ENCODE measurements at places on chromosomes 4 and X. TPM values are rescaled to one million over a fixed set of nuclear protein-coding genes. Genes with fewer than 3 reads are reported as not detected.
A peak's percentile ranks its signal among the peaks of the same experiment; 100 is the strongest.

Gene TNMD
- total RNA-seq, result not detected

Gene CFAP47
- total RNA-seq, result not detected

Gene MAPK10
- 4.6 TPM for total RNA-seq

Gene STK26
- total RNA-seq, result 69.4 TPM

Gene TRPC3
- total RNA-seq, result not detected

Gene IDUA
- 27.0 TPM for total RNA-seq

Gene RENBP
- total RNA-seq, result 1.7 TPM

Gene EXOC1
- total RNA-seq, result 29.9 TPM

Gene CT45A10
- not detected for total RNA-seq

Gene SHOX
- total RNA-seq, result not detected

Gene POF1B
- total RNA-seq, result not detected

Gene CSN1S1
- not detected for total RNA-seq

DNA sequence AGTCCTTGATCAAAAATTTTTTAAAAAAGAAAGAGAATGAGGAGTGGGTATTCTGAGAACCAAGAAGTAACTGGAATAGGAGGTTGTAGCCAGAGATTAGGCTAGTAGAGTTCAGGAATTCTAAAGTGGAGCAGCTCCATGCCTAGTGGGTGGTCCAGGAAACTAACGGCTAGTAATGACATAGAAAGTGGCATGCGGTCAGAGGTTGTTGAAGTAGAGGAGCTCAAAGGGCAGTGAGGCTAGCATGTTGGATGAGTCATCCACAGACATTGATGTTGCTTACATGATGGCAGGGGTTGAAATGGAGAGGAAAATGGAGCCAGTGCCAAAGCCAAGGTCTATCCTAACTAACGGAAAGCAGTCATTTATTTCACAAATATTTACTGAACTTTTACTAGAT is 42.1 kb downstream of the TEX13B start:
- H3K27ac ChIP-seq, result no peak overlapping the region
- no peak overlapping the region for H3K4me3 ChIP-seq
- no peaks in the 10 kb centered on the region for H3K4me1 ChIP-seq

DNA sequence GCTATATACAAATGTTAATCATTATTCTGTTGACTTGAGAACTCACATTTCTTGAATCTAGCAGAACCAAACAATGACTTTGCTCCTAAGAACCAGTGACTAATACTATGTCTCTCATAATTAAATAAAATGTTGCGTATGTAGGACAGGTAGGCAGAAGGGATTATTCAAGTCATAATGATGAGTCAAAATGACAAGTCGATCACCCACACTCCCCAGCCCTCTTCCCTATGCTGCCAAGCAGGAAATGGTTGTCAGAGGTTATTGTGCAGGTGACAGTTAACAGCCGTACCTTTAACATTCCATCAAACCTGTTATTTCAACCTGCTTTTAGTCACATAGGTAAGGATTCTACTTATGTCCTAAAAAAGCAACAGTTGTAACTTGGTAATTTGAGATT is 22.0 kb upstream of the STK26 start:
- H3K27me3 ChIP-seq, result no peaks in the 10 kb centered on the region
- DNase-seq, result no peak
- no peak overlapping the region for H3K27ac ChIP-seq
- H3K4me3 ChIP-seq, result no peak overlapping the region
- H3K36me3 ChIP-seq, result no peaks in the 10 kb centered on the region

DNA sequence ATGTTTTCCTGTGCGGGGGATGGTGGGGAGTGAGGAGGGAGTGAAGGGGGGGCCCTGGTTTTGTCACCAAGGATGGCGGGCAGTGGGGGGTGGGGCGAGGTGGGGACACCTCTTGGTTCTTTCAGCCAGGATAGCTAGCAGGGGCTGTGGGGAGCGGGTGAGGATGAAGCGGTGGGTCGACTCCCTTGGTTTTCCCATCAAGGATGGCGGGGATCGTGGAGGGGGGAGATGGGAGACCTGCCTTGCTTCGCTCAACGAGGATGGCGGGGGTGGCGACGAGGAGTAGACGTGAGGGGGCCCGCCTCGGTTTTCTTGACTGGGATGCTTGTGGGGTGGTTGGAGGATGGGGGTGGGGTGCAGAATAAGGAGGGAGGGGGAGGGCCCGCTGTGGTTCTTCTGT is 643 bp downstream of the FHL1 start:
- no peaks in the 10 kb centered on the region for H3K27me3 ChIP-seq

GRCh38 chrX:7759830-7760229 is 83.1 kb upstream of the VCX start:
- no peak overlapping the region for H3K27ac ChIP-seq
- H3K4me3 ChIP-seq, result no peak overlapping the region
- H3K27me3 ChIP-seq, result no peaks in the 10 kb centered on the region
- no peak for DNase-seq

DNA sequence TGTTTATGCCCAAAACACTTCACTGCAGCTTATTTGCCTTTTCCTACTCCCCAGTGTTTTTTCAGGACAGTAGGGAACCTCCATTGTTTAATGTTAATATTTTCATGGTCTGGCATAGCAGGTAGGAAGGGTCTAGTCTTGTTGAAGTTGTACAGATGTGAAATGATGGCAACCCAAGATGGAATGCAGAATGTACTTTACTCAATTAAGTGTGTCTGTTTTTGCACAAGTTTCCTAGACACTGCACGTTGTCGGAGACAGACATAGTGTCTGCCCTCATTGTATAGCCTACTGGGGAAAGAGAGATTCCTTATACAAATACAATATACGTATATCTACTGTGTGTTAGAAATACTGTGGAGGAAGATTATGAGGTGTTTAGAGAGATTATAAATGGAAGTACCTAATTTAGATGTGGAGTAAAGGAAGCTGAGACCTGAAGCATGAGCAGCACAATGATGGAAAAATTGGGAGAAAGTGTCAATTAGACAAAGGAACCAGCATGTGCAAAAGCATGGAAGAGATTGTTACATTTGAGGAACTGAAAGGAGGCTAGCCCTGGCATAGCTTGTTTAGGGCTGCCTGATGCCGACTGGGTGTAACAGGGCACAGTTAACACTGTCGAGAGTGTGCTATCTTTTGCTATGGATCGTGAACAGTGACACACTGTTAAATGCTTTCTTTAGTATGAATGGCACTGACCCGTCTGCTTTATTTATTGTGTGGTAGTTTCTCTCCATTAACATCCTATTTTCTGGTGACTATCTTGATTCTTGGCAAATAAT is 18.4 kb downstream of the CPEB2 start:
- DNase-seq, result no peak
- no peak overlapping the region for H3K27ac ChIP-seq
- H3K4me3 ChIP-seq, result no peak overlapping the region
- H3K4me1 ChIP-seq, result no peaks in the 10 kb centered on the region
- H3K27me3 ChIP-seq, result no peaks in the 10 kb centered on the region

DNA sequence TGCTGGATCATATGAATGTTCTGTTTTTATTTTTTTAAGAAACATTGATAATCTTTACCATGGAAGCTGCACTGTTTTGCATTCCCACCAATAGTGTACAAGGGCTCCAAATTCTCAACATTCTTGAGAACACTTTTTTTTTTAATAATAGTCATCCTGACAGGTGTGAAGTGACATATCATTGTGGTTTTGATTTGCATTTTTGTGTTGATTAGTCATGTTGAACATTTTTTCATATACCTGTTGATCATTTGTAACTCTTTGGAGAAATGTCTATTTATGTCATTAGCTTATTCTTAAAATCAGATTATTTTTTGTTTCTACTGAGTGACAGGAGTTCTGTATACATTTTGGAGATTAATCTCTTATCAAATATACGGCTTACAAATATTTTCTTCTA is 408.5 kb downstream of the GLUD2 start:
- H3K36me3 ChIP-seq, result no peaks in the 10 kb centered on the region
- H3K27ac ChIP-seq, result no peak overlapping the region
- H3K4me3 ChIP-seq, result no peak overlapping the region
- no peaks in the 10 kb centered on the region for H3K4me1 ChIP-seq
- no peaks in the 10 kb centered on the region for H3K27me3 ChIP-seq

DNA sequence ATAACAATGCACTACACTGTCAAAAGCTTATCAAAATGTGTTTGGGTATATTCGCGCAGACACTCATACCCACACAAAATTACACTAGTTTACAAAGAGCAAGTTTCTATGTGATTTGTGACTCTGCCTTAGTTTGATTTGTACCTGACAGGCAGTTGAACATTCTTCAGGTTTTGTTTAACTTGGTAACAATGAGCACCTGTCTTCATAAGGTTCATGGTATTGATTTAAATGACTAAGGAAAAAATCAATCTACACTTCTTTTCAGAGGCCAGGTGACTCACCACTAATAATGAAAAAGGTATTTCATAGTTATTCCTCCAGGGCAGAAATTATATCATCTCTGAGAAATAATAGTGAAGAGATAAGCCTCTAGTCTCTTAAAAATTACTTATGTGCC is 1114.6 kb upstream of the AGA start:
- no peaks in the 10 kb centered on the region for H3K27me3 ChIP-seq
- H3K4me1 ChIP-seq, result no peaks in the 10 kb centered on the region
- H3K27ac ChIP-seq, result no peak overlapping the region
- H3K4me3 ChIP-seq, result no peak overlapping the region
- no peak for DNase-seq

DNA sequence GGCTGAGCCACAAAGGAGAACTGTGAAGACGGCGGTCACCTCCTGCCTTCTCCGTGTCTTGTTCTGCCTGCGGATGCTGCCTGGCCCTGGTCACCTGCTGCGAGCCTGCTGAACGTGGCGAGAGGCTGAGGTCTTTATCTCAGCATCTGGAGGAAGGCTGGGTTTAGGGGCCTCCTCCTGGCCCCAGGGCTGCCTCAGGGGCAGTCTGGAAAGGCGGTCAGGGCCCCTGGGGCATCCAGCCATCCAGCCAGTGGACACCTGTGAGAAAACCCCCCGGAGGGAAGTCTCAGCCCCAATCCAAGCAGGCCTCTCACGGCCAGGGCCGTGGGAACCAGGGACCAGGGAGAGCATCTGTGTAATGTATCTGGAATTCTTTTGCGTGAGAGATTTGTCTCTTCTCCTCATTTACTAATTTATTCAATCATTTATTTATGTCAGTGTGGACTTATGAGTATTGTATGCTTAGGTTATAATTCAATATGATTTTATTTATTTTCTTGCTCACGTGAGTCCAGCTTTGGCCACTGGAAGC is 11.3 kb downstream of the PDE6B start:
- no peaks in the 10 kb centered on the region for H3K4me1 ChIP-seq
- DNase-seq, result no peak
- H3K36me3 ChIP-seq, result no peaks in the 10 kb centered on the region
- no peak overlapping the region for H3K4me3 ChIP-seq
- no peak overlapping the region for H3K27ac ChIP-seq
- peaks cover 2% of the 10 kb centered on the region for H3K27me3 ChIP-seq

- H3K27me3 ChIP-seq, result peaks cover 2% of the 10 kb centered on the region
- no peak overlapping the region for H3K27ac ChIP-seq
- no peak overlapping the region for H3K4me3 ChIP-seq
- no peaks in the 10 kb centered on the region for H3K4me1 ChIP-seq
- no peaks in the 10 kb centered on the region for H3K36me3 ChIP-seq
- no peak for DNase-seq
These were observed 59.5 kb downstream of the HTRA3 start for GRCh38 chr4:8328866-8329559.

- H3K36me3 ChIP-seq, result no peaks in the 10 kb centered on the region
- no peak overlapping the region for H3K27ac ChIP-seq
- peaks cover 24% of the 10 kb centered on the region for H3K27me3 ChIP-seq
- H3K4me3 ChIP-seq, result peak overlapping the region; percentile 46
- DNase-seq, result peak; percentile 2
These were observed 1.2 kb downstream of the ARHGAP6 start for GRCh38 chrX:11664211-11665167.

GRCh38 chr4:66927937-66928336 is 617.4 kb downstream of the CENPC start:
- no peak overlapping the region for H3K4me3 ChIP-seq
- no peaks in the 10 kb centered on the region for H3K27me3 ChIP-seq
- peak; percentile 34 for DNase-seq
- no peak overlapping the region for H3K27ac ChIP-seq
- no peaks in the 10 kb centered on the region for H3K36me3 ChIP-seq

- DNase-seq, result no peak
- H3K27ac ChIP-seq, result no peak overlapping the region
- no peaks in the 10 kb centered on the region for H3K27me3 ChIP-seq
- peaks cover 32% of the 10 kb centered on the region for H3K4me1 ChIP-seq
- H3K4me3 ChIP-seq, result no peak overlapping the region
These were observed 1.4 kb upstream of the ATP8A1 start for GRCh38 chr4:42658261-42658660.

GRCh38 chrX:53716328-53717088 is 30.0 kb upstream of the HUWE1 start:
- H3K27ac ChIP-seq, result no peak overlapping the region
- H3K27me3 ChIP-seq, result no peaks in the 10 kb centered on the region
- H3K4me3 ChIP-seq, result no peak overlapping the region
- H3K36me3 ChIP-seq, result no peaks in the 10 kb centered on the region
- DNase-seq, result peak; percentile 55
- peaks cover 14% of the 10 kb centered on the region for H3K4me1 ChIP-seq

DNA sequence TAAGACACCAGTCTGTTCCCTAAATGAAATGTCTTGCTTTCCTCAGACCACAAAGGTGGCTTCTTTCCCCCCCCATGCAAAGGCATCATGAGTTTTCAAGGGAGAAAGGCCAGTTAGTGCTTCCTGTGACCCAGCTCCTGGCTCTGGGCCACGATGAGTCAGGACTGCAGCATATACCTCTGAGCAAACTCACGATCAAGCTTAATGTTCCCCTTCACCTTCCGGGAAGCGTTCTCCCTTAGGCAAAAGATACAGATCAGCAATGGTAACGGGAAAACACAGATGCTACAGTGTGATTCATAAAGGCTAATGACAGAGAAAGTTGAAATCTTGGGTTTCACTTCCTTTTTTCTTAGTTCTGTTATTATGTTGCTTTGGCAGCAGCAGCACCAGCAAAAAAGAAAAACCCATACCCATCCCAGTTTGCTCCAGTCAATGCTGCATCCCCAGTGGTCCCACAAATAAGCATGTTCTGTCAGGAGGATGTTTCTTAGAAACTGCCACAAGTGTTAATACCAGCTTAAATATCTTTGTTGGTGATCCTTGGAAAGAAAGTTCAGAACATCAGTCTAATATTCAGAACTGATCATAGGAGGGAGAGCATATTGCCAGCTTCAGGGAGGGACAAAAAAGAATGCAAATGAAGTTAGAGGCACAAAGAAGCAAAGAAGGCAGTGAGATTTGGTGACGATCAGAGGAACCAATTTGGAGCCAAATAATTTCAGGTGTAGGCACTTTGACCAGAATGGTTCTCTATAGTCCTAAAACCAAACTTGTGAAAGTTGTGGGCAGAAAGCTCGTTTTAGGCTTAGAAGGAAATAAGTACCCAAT is 41.2 kb downstream of the LONRF3 start:
- H3K4me1 ChIP-seq, result peaks cover 14% of the 10 kb centered on the region
- H3K4me3 ChIP-seq, result no peak overlapping the region
- no peaks in the 10 kb centered on the region for H3K27me3 ChIP-seq
- H3K36me3 ChIP-seq, result no peaks in the 10 kb centered on the region
- peak; percentile 77 for DNase-seq

Data from astrocyte (in vitro differentiated cells and primary cell).